Suppressor macrophage treated with lipopolysaccharide for 4 hours (primary cell): ENCODE measurements at places on chromosomes 1 and 21.

DNA sequence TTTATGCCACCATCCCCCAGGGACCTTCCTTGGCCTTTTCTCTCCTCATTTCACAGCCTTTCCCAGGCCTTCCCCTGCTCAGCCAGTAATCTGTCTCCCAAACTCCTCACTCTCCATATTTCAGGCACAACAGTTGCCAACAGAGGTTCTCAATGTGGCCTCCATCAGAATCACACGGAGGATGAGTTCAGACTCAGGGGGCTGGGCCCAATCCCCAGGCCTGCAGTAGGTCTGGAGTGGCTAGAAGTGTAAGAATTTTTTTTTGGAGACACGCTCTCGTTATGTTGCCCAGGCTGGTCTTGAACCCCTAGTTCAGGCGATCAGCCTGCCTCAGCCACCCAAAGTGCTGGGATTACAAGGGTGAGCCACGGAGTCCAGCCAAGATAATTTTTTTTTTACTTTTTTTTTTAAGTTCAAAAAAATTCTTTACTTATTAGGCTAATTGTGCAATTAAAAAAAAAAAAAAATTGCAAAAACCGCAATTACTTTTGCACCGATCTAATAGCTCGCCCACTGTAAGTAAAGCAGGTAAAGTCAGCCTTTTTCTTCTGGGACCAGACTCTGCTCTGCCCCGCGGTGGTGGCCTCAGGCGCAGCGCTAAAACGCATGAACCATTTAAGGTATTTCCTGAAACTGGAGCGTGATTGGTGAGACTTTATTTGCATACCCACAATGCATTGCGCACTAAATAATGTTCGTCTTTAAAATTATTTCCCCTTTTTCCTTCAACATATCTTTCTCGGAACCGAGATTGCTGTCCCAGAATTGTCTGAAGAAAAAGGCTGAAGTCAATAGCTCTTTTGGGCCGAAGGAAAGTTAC, 18.7 kb downstream of the KIAA2013 start:
- DNase-seq: peak; percentile 96

DNA sequence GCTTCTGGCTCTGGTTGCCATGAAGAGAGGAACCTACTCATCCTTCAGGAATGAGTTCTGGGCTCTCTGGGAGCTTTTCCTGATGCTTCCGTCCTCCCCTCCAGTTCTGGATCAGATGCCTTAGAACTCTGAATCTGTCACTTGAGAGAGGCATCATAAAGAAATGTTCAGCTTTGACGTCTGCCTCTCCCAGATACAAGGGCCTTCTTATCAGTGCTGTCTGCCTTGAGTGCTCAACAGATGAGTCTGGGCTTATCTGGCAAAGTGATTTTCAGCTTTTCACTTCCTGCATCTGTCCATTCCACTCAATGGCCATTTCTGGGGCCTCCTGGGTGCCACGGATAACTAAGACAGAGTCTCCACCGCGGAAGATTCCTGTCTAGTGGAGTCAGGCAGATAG, 12.3 kb upstream of the OTUD3 start:
- no peak for DNase-seq

- no peak for DNase-seq
These were observed 43.9 kb upstream of the CRB1 start for GRCh38 chr1:197224160-197224559.

DNA sequence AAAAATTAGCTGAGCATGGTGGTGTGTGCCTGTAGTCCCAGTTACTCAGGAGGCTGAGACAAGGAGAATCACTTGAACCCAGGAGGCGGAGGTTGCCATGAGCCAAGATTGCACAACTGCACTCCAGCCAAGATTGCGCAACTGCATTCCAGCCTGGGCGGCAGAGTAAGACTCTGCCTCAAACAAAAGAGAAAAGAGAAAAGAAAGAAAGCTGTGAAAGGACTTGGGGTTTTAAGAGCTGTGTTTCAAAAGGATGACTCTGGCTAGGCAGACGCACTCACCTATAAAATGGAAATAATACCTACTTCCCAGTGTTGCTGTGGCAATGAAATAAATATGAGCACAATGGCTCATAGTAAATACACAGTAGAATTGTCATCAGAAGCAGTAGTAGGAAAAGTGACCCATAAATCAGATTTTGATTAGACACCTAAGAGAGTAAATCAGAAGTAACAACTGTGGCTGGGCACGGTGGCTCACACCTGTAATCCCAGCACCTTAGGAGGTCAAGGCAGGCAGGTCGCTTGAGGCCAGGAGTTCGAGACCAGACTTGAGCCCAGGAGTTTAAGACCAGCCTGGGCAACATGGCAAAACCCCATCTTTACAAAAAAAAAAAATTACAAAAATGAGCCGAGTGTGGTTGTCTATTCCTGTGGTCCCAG, 45.9 kb upstream of the PUM1 start:
- peak; percentile 63 for DNase-seq

- DNase-seq: no peak
These were observed 227 bp downstream of the NBL1 start for GRCh38 chr1:19644395-19644680.

- DNase-seq: no peak
These were observed 22.8 kb downstream of the DHX9 start for GRCh38 chr1:182861994-182862393.

DNA sequence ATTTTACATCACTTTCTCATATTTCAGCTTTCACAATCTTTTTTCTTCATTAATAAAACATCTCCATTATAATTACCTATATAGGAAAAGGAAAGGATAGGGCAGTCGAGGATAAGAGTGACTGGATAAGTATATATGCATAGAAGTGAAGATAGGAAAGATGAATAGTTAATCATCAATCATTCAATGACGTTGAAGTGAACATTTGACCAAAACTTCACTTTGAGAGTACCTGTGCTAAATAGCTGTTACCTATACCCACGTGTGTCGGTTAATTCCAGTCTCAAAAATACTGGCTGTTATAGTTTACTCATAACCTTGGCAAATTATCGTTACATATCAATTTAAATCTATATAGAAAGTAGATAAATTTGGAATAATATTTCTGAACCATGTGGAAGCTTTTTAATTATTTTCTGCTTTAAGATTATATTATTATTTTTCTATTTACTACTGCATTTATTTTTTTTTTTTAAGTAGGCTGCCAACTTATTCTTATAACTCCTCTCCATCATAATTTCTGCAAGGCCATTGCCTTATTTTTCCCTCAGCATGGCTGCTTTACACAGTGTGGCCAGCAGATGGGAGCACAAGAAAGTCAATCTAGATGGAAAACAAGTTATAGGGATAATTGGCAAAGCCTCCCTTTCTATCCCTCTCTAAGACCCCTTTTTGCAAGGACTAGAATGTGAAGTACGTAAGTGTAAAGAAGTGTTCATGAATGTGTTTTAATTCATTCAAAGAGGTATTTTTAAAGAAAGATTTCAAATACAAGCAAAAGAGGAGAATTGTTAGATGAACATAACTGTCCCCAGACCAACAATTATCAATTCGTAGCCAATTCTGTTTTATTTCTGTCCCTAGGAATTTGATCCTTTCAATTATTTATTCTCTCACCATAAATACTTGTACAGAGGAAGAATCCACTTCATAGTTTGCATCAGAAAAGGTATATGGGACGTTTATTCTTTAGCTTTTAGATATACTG, 290.4 kb downstream of the KCNT2 start:
- DNase-seq: peak; percentile 11

- DNase-seq: no peak
These were observed 322.8 kb downstream of the TTLL7 start for GRCh38 chr1:83676106-83676505.

DNA sequence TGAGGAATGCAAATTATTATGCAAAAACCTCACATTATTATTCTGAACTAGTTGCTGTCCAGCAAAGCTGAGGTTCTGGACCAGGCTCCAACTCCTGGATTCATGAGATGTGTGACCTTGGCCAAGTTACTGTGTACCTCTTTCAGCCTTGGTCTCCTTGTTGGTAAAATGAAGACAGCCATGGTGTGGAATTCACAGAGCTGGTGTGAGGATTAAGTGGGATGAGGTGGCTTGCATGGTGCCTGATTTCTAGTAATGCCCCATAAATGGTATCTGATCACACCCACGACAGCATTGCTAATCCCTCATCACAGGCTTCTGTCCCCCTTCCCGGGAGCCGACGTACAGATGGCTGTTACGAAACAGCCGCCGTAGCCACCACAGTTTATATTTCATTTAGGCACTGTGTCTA, 59.6 kb downstream of the PGBD5 start:
- no peak for DNase-seq

- no peak for DNase-seq
These were observed 403.2 kb upstream of the ADAMTS5 start for GRCh38 chr21:27369978-27370571.

- peak; percentile 49 for DNase-seq
These were observed 10.5 kb downstream of the KCNJ15 start for GRCh38 chr21:38267136-38267755.

DNA sequence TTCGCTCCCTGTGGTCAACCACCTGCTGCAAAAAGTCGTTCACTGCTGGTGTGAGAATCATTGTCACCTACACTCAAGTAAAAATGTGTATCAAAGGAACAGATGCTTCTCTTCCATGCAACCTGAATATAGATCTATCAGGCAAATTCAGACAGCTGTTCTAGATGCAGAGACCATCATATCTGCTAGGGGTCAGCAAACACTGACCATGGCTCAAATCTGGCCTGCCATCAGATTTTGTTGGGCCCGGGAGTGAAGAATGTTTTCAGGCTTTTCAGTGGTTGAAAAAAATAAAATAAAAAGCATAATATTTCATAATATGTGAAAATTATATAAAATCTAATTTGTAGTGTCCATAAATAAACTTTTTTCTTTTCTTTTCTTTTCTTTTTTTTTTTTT, 199.6 kb downstream of the RGS7 start:
- DNase-seq: no peak

GRCh38 chr1:61579802-61580201, 145.1 kb downstream of the TM2D1 start:
- DNase-seq: no peak

GRCh38 chr1:19770436-19771190, 29.1 kb downstream of the TMCO4 start:
- DNase-seq: no peak

DNA sequence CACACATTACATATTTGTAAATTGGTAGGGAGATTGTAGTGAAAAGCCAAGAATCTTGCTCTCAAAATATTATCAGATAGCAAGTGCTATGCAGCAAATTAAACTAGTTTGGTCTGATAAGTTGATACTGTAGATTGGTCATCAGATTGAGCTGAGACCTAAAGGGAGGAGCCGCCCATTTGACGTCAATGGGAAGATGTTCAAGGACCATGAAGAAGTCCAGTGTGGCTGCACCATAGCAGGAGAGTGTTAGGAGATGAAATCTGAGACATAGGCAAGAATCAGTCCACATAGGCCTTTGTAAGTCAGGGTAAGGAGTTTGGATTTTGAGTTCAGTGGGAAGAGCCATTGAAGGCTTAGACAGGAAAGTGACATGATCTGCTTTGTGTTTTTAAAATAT, 16.3 kb downstream of the ZMPSTE24 start:
- DNase-seq: no peak

DNA sequence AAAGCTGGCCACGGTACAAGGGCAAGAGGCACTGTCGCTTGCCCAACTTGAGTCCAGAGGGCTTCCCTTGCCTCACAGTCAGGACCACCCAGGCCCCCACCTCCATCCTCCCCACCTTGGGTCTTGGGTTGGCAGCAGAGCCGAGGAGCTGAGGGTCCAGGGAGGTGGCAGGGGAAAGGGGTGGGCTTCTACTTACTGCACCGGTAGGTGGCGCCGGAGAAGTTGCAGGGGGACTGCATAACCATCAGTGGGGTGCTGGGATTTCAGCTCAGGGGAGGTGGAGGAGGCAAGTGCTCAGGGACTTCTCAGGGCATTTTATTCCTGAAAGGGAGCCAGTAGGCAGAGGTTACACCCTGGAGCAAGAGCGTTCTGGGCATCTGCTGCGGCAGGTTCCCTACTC, 44.0 kb downstream of the TRIM62 start:
- peak; percentile 16 for DNase-seq

GRCh38 chr1:22203335-22203734, 60.4 kb upstream of the WNT4 start:
- DNase-seq: no peak

DNA sequence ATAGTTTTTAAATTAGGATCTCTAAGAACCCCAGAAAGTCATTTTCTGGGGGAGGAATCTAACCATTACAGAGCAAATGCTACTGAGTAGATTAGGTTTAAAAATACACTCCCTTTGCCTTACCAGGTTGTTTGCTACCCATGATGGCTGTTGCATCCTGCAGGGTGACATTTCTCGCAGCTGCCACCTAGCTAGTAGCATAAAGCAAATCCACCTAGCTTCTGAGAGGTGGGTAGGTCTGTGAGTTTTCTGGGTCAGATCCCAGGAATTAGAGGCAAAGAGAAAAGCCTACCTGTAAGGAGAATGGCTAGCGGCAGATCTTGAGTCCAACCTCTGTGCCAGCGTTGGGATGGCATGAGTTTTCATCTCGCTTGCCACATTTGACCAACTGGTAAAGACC, 95.9 kb downstream of the DAB1 start:
- no peak for DNase-seq

DNA sequence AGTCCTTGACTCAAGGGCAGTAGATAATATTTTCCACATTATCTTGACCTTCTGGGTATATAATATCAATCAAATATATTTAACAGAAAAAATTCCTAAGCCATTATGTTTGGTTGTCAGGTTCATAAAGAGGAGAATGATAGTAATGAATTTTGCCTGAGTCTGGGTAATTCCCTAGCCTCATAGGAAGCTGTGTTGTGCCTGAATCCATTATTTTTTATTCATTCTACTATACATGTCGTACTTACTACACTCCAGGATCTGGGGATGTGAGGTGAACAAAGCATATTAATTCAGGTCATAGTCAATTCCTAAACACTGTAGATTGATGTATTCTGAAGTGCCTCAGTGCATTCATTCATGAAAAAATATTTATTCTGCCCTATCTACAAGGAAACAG, 204.2 kb downstream of the PTGER3 start:
- DNase-seq: no peak

DNA sequence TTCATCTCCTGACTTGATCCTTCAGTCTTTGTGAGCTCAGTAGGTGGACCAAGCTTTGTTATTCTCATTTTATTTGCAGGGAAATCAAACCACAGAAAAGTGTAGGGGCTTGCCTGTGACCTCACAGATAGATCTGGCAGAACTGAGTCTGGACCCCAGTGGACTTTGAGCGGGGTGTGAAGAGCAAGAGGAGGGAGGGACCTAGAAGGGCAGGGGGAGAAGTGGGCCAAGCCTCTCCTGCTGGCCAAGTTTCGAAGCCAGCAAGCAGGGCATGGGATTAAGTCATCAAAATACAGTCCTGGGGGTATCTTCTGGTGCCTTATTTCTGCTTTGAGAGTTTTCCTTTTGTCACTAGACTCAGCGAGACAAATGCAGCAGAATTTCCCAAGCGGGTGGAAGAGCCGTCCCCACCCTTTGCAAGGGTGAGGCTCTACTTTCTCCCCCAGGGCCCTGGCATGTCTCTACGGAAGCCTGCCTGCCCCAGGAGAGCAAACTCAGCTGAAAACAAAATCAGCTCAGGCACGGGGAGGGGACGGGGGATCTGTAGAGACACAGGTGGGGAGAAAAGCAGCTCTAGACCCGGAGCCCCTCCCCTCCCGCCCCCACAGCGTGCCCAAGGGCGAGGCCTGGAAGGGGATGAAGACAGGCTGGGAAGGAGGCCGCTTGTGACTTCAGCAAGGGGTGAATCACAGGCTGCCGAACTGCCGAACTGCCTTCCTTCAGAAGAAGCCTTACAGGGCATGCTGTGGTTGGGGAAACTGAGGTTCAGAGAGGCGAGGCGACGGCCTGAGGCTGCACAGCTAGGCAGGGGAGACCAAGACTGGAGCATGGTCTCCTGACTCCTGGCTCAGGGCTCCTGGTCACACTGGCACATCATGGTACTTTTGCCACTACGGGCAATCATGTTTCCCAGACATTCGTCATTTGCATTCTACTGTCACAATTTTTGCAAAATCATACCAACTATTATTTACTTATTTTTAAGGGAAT, 19.2 kb downstream of the PKP1 start:
- no peak for DNase-seq

GRCh38 chr1:226126824-226127569, 59.5 kb downstream of the ACBD3 start:
- DNase-seq: no peak
